Small intestine (tissue), 16 donors: ENCODE measurements at places on chromosomes 2 and 18.

DNA sequence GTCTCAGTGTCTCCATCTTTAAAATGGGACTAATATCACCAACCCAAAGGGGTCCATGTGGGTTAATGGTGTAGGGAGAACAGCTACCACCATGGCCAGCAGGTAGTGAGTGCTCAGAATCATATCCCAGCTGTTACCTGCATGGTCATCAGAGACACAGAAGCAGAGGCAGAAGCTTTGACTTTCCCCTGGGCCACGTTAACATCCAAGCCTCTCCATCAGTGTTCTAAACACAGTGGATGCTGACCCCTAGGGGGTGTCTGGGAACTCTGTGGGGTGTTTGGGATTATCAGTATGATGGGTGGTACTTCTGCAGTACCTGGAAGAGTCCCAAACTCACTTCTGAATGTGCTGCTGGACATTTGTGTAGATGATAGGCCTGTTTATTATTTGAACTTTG lies 93.6 kb downstream of the GYPC start:
- DNase-seq, result no peak

DNA sequence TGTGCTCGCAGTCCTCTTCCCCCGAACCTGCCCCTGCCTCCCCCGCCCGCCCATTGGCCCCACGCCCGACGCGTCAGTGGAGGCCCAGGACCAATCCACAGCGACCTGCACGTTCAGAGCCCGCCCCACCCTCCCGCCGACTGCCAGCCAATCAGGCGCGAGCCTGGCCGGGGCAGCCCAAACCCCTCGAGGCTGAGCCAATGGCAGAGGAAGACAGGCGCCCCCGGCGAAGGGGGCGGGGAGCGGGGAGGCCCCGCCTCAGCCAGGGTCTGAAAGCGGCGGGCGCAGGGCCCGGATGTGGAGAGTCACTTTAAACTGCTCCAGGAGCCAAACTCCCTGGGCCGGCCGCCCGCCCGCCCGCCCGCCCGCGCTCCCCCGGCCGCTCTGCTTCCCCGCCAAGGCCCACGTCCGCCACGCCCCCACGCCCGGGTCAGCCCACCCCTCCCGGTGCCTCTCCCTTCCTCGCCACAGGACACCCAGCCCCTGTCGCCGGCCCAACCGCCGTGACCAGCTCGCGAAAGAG lies 520 bp downstream of the SAP130 start:
- DNase-seq, result peak; percentile 100

- DNase-seq, result no peak
Observed at GRCh38 chr2:68948710-68949109, 4.0 kb downstream of the GKN2 start.

DNA sequence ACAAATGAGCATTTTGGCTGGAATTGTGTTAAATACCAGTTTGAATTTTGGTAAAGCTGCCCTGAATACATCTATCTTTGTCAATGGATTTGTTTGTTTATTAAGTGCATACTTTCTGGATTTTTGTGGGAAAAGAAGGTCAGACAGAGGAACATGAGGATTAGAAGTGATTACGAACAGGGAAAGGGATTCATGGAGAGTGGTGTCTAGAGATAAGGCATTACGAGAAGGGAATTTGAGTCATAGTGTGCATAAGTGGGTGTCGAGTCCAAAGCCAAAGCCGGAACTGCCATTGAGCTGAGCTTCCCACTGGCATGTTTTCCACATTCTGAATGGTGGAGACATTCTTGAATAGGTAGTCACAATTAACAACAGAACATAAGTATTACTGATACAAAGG lies 68.9 kb upstream of the EFEMP1 start:
- DNase-seq, result no peak

DNA sequence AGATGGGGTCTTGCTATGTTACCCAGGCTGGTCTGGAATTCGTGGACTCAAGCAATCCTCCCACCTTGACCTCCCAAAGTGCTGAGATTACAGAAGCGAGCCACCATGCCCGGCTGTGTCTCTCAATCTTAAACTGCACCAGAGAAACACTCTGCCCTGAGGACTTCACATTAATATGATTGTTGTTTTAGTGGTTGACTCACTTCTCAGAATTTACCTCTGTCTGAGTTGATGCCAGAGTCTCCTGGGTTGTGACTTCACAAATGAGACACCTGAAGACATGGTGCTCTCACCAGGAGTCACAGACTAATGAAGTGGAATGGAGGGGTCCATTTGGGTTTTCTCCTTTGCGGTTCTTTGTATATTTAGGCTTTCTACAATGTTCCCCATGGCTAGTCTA lies 61.0 kb upstream of the TGIF1 start:
- no peak for DNase-seq

- DNase-seq, result peak; percentile 36
Observed at GRCh38 chr2:74010087-74010541, 25.4 kb downstream of the TET3 start.

DNA sequence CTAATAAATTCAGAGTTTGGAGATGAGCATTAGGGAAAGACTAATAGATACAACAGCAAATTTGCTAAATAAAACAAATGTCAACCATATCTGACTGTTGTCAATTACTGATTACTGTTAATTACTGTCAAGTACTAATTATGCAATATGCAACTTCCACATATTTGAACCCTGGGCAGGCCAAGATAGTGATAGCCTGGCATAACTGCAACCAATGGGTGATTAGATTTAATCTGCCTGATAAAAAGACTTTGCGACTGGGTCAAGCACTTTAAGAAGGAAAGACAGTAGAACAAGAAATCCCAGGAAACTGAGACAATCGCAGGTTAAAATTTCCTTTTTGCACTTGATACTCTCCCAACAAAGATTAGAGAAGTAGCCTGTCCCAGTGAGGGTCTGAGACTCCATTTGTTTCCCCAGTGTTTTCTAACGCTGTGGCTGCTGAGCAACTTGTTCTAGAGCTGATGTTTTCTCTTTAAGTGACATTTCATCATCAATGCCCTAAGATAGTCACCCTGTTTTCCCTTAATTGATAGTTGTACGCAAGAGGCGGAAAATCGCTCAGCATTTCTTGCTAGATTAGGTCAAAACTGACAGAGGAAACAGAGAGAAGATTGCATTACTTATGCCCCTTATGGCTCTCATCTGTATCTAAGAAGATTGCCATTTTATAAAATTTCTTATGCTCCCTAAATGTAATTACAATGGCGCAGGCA lies 17.8 kb downstream of the ARHGAP15 start:
- DNase-seq, result no peak

DNA sequence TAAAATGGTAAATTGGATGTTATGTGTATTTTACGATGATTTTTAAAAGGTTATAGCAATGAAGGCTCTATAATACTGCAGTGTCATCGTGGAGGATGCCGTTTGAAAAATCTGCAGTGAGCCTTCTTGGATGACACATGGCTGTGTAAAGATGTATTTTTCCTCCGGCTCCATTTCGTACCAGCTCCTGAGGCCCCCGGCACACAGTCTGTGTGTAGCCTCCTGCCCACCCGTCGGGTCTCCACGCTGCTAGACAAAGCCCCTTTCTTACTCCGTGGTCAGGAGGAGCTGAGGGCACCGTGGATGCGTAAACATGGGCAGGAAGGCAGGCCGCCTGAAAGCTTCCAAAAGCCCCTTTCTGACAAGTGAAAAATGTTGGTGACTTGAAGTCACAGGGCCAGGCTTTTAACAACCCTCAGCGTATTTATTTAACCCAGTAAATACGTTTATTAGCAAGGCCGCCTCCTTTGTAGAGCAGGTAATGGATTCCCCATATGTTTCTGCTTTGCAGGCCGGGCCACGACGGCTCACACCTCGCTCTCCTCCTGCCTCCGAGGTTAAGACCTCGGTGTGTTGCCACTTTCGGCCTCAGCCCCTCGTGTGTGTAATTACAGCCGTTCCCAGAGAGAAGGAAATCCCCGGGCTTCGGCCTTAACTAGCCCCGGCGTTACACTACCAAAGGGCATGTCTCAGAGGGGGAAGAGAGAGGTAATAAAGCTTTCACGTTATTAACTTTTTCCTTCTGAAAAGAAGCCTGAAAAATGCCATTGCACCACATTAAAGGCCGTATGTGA lies 72.8 kb downstream of the DDX1 start:
- DNase-seq, result no peak

GRCh38 chr2:74094291-74094690 lies 53.4 kb downstream of the BOLA3 start:
- DNase-seq, result no peak

GRCh38 chr2:54855434-54855833 lies 132.0 kb downstream of the EML6 start:
- DNase-seq, result no peak

DNA sequence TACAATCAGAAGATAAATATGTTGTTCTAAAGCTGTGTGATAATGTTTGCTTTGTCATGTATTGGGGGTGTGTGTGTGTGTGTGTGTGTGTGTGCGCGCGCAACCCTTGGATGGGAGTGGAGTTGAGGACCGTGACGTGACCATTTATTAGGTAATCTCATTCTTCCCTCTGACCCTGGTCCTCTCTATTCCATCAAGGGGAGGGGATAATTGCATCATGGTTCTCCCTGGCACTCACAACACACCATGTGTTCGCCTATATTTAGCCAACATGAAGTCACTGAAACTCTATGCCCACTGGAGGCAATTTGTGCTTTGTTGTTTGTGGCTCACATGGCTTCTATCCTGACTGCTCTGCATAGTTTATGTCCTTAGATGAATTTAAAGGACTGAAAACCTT lies 79.8 kb upstream of the LRPPRC start:
- DNase-seq, result no peak

DNA sequence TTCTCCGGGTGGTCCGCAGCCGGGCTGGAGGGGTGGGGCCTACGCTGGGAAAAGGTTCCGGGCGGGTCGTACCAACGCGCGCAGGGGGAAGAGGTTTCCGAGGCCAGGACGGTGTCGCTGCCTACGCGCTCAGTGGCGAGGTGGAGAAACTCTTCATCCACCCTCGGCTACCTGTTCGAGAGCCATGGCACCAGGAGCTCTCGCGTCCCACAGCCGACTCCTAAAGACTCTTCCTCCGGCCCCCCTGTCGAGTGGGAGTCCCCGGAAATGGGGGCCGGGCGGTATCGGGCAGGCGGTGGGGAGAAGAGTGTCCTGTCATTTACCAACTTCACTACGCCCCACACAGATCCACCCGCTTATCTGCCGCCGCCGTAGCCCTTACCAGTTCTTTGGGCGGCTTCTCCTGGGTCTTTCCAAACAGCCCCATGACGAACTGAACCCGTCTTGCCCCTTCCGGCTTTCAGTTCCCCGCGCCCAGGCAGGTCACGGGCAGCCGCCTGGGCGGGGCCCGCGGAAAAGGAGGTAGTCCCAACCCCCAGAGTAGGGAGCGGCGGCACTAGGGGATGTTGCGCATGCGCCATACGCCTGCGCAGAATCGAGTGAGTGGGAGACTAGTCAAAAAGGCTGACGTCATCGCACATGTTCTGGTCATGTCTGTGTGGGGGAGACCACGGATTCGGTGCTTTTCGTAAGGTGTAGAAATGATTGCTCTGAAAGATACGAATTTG lies at the start of gene CHMP3:
Gene CHMP3, minus strand, starts transcription at position 522 of the 728 bp plus-strand sequence. Its CDS starts 95 bp downstream, at position 427.
- peak; percentile 99 for DNase-seq

DNA sequence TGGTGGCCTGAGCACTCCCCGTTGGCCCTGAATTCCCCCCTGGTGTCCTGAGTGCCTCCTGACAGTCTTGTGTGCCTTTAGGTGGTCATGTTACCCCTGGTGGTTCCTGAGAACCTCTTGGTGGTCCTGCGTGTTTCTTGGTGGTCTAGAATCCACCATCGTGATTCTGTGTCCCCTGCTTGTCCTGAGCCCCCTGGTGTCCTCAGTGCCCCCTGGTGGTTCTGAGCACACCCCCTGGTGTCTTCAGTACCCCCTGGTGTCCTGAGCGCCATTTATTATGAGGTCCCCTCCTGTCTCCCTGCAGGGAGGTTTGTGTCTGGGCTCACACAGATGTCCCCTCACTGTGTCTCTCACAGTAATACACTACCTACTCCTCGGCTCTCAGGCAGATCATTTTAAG lies 61.3 kb upstream of the MAL start:
- DNase-seq, result no peak

- no peak for DNase-seq
Observed at GRCh38 chr18:30806823-30807222, 235.7 kb downstream of the DSC3 start.

GRCh38 chr2:44947028-44947375 lies 5.5 kb downstream of the SIX3 start:
- DNase-seq, result no peak

GRCh38 chr2:98608962-98609604 lies 694 bp downstream of the UNC50 start:
- DNase-seq, result peak; percentile 41
